ENCODE measurements at places on chromosomes 6 and 20.

GRCh38 chr20:20799716-20800312 is 87.4 kb upstream of the RALGAPA2 start:
- no peak for DNase-seq

GRCh38 chr20:33693289-33693688 is 7.1 kb upstream of the E2F1 start:
- DNase-seq = no peak

- DNase-seq = no peak
Observed at GRCh38 chr20:47534405-47534804, 32.7 kb downstream of the NCOA3 start.

DNA sequence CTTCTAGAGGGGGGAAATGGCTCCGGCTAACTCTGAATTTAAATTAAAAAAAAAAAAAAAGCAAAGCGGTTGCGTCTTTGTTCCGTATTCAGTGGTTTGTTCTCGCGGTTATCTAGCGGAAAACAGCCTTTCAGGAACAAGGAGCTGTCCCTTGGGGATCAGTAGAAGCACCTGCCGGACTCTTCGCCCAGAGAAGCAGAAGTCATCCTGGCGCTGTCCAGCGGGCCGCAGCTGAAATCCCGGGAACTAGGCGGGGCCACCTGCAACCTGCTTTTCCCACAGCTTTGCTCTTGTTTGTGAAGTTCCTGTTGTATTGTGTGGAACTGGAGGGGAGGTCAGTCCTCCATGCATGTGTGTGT is 43.9 kb upstream of the GJE1 start:
- no peak for DNase-seq

Measured in GDM1 (cell line).